ENCODE measurements at places on chromosomes 5 and 9.
A peak's percentile ranks its signal among the peaks of the same experiment; 100 is the strongest.

DNA sequence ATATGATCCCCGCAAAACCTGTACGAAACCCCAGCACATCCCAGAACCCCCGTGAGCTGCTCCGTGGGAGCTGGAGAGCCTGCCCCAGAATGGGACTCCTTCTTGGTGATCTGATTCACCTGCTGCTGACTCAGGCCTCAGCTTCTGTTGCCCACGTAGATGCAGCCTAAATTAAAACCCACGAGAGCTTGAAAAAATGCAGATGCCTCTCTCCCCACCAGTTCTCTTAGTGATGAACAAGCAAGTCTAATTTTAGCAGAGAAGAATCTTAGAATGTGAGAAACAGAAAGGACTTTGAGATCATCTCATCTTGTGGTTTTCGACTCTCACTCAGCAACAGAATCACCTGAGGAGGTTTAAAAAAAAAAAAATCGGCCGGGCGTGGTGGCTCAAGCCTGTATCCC lies 57.6 kb downstream of the TMOD1 start:
- ATAC-seq, result peak; percentile 93

DNA sequence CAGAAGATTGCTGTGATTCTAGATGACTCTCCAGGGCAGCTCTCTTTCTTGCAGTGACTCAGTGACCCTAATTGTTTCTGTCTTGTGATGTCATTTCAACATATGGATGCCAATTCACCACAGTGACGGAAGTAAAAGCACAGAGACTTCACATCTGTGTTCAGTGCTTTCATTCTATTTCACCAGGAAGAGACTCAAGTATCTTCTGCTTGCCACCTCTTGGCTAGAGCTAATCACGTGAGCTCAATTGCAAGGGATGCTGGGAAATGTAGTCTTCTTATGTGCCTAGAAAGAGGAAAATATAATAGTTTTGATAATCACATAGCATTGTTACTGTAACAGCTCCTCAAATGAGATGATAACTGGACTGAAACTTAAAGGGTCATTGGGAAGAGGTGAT lies 453.3 kb upstream of the KLF4 start:
- no peak for ATAC-seq

DNA sequence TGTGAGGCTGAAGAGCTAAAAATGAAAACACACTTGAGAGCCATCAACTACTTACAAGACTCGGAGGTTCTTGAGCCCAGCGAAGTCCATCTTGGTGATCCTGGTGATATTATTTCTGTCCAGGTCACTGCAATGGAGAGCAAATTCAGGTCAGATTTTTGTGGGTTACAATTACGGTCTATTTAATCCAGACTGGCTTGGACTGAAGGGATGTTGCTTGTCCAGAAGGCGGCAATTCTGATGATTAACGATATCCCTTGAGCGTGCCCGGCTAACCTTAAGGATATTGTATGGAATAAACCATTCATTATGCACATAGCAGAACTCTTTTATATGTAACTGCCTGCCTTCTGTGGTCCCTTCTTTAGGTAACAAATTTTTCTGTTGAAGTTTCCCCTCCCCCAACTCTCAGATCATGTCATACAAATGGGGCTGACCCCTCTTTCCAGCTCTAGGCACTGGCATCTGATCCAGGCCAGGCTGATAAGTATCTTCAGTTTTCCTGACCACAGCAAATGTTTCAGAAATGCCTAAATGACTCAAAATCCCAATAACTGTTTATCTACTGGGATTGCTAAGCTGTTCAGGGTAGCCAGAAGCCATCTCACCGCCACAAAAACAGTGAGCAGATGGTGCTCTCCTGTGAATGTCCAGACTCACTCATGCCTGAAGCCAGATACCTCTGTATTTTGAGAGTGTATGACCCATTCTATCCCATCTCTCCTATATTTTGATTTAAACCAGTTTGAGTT lies 49.4 kb downstream of the SLIT3 start:
- ATAC-seq, result no peak

DNA sequence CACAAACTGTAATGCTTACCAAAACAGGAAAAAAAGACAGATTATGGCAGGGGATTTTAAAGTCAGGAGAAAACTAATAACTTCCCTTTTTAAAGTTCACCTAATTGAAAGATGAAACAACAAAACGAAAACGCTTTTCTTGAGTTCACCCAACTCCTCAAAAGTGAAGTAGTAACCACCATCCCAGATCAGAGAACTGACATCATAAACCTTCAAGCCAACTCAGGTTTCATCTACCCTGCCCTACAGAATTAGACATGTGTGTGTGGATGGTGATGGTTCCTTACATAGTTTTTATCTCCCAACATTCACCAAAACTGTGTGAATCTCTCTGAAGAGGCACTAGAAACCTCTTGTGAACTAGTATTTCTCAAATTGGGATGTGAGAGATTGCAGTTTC lies 195.2 kb upstream of the PTGER4 start:
- ATAC-seq, result peak; percentile 26

DNA sequence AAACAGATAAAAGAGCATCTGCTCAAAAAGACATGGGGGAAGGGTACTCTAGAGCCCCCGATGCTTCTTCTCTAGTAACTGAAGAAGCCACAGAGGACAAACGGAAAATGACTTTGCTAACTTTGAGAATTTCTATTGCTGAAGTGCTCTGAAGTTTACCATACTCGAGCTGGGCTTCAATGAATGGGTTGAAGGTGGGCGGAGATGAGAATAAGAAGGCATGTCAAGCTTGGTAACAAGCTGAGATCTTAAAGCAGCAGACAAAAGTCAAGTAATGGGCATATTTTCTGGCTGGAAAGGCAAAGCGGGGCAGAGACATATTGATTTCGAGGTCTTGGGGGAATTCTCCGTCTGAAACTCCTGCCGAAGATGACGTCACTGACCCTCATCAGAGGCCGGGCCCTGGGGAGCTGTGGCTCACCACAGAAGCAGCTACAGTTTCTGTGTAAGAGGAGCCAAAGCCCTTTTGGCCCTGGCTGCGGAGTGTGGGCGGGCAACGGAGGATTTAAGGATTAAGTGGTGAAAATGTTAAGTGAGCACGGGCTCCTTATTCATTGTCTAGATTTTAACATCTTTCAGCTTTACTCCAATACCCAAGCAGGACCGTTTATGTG lies 115.8 kb upstream of the SLIT3 start:
- ATAC-seq, result no peak

DNA sequence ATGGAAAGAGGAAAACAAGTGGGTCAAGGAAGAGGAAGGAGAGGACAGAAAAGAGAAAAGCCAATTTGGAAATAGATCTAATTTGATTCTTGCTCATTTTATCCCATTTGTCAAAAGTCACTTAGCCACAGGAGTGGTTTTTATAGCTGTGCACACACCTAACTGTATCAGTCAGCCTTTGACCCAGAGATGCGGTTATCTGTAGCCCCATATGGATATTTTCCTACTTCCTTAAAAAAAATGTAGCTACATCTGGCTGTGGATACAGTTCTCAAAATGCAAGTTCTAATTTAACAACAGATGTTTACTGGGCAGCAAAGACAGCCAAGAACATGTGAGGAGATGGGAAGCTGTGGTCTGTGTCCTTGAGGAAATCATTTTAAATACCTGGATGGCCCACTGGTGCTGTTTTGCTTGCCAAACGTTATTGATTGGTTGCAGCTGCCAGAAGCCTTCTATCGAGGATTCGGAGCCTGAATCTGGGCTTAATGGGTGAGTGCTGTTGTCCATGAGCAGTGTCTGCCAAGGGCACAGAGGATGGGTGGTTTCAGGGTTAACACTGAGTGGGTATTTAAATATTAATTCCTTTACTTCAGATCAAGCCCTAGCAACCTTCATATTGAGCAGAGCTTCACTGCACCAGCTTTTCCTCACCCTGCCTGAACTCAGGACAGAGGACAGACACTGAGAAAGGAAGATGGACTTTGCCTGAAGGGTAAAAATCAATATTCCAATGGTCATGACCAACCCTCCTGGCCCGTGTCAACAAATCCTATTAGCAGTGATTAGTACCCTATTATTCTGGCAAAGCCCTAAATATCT lies 92.2 kb downstream of the APBA1 start:
- no peak for ATAC-seq

GRCh38 chr9:112002847-112003457 lies 106.3 kb downstream of the UGCG start:
- ATAC-seq, result peak; percentile 7

DNA sequence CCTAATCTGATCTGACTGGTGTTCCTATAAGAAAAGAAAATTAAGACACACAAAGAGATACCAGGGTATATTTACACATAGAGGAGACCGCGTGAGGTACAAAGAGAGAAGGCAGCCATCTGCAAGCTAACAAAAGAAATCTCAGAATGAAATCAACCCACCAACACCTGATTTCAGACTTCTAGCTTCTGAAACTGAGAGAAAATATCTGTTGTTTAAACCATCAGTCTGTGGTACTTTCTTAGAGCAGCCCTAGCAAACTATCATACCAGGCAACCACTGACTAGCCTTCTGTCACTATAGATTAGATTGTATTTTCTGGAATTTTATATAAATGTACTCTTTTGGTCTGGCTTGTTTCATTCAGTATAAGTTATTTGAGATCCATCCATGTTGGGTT lies 779.3 kb upstream of the ACO1 start:
- no peak for ATAC-seq

DNA sequence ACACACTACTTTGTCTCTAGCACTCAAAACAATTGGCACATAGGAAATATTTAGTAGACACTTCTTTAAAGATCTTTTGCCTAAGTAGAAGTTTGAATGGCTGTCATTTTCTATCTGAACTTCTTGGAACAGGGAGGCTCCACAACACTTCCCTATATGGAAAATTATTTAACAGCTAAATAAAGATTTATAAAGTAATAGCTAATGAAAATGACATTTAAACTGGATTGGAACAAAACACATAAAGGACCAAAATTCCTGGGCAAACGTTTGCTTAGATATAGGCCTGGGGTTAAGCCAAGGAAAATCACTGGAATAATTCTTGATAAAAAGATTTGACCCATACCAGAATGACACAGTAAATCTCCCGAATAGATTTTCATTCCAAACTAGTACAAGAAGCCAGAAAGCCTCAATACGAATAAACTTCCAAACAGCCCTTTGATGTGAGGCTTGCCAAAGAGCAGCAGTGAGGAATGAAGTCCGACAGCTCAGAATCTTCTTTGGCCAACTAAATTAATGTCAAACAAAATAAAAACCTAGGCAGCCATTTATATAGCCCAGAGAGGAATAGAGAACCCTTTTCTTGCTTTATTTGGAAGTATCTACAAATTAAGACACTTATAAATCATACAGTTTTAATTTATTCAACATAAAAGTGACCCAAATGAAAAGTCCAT lies 20.3 kb upstream of the RNF180 start:
- no peak for ATAC-seq

GRCh38 chr5:151348789-151349188 lies 1.4 kb upstream of the SLC36A2 start:
- ATAC-seq, result no peak

DNA sequence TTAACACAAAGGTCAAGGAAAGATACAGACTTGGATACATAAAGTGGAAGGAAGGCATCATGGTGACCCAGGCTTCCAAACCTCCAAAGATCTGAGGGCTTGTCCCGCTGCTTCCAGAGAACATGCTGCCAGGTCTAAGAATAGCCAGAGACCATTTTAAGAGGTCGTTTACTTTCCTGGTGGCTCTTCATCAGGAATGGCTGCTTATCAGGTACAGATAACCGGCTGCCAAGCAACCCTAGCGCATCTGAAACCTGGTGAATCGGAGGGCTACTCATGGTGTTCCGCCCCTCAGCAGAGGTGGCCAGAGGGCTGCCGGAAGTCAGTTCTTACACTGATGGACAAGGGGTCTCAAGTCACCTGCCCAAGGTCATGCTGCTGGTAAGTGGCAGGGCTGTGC lies 251.3 kb upstream of the DAP start:
- no peak for ATAC-seq

- ATAC-seq, result no peak
These were observed 79.0 kb upstream of the RAI14 start for GRCh38 chr5:34576891-34577666.

DNA sequence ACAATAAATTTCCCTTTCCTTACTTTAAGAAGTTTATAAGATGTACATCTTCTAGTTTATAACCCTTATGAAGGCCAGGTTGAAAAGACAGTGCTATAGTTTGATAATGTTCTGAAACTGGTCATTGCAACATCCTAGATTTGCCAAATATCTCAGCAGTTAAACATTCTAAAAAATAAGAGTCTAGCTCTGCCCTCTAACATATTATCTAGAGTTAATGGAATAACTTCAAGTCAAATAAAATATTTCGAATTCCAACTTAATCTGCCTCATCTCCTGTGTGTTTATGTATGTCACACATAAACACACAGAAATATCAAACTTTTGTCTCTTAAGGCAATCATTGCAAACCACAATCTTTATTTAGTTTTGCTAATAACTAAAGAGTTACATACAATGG lies 796.6 kb downstream of the TLE1 start:
- ATAC-seq, result no peak

DNA sequence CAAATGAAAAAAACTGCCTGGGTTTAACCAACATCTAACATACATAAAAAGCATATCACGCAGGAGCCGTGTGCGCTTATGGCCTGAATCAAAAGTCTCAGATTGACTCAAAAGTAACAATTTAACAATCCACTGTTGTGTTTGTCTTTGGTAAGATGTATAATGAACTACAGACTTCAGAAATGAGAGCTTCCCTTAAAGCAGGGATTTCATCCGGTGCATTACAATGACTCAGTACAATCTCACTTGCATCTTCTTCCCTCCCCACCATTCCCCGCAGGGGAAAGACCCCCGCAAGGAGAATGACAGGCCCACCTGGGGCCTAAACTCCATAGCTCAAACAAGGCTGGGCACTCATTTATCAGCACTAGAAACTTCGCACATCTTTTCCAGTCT lies 1.4 kb downstream of the ZFR start:
- ATAC-seq, result peak; percentile 73

GRCh38 chr5:173751266-173751600 lies 134.8 kb upstream of the BOD1 start:
- ATAC-seq, result no peak

GRCh38 chr9:6443661-6444060 lies 30.7 kb downstream of the UHRF2 start:
- ATAC-seq, result no peak

- no peak for ATAC-seq
These were observed 3.9 kb upstream of the ISCA1 start for GRCh38 chr9:86286278-86286677.

DNA sequence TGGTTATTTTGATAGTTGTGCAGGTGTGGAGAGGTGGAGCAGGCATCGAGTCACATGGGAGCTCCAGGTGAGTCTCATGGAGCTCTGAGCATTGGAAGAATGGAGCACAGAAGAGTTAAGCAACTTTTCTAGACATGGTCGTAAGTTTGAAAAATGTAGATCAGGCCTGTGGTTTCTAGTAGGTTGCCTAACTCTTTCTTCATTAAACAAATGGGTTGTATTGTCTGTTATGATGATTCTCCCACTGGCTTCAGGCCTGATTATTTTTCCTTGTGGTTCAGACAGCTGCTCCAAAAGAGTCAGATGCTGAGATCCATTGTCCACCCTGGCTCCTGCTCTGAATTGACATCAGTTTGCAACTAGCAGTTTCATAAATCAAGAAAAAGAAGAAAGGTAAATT lies 80.3 kb upstream of the RPS23 start:
- ATAC-seq, result no peak

DNA sequence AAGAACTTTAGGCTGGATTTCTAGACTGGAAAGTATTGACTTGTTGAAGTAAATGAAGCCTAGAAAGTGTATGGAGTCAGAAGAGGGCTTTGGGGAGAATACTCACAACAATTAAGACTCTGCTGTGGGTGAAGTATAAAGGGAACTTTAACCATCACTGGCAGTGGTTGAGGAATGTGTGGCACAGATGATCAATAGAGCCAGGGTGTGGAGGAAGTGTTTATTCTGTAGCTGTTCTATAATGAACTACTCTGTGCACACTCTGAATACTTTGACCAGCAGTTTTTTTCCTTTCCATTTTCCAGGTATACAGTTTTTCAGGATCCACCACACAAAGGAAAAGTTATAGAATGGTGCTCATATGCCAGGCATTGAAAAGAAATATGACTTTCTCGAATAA lies 106.7 kb downstream of the SCAMP1 start:
- ATAC-seq, result no peak

All from activated T-helper 17 cell treated with anti-CD3 and anti-CD28 coated beads, Interleukin-2, amount 50 U/mL, for 72 hours (primary cell).